ENCODE measurements at places on chromosomes 5 and 9.
A peak's percentile ranks its signal among the peaks of the same experiment; 100 is the strongest.

GRCh38 chr5:6719417-6719816 is 6.2 kb downstream of the TENT4A start:
- DNase-seq, result no peak

DNA sequence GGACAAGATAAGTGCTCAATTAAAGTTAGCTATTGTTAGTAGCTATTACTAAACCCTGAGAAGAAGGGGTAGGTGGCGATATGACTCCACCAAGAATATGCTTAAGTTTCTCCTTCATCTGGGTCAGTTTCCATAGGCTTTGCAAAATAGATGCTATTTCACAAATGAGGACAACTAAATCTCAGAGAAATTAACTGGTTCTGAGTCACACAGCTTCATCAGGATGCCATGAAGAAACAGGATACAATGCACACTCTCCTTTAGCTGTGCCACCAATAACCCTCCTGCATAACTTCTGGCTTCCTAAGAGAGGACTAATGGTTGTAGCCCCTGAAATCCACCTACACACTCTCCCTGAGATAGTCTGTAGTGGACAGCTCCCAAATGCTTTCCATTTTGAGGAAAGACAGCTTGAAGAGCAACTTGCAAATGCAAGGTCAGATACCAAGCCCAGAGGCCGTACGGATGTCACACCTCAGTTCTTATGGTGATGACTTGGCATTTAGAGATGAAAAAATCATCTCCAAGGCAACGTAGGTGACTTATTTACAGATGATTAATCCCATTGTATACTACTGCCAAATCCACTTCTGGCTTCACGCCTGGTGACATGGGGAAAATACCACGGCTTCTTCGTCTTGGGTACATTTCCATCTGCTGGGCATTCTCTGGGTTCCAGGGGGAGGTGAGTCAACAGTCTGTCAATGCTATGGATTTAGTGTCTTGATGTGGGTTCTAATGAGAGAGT is 251.4 kb upstream of the IL12B start:
- DNase-seq, result peak; percentile 52

GRCh38 chr9:18365651-18366050 is 108.3 kb upstream of the ADAMTSL1 start:
- DNase-seq, result no peak

DNA sequence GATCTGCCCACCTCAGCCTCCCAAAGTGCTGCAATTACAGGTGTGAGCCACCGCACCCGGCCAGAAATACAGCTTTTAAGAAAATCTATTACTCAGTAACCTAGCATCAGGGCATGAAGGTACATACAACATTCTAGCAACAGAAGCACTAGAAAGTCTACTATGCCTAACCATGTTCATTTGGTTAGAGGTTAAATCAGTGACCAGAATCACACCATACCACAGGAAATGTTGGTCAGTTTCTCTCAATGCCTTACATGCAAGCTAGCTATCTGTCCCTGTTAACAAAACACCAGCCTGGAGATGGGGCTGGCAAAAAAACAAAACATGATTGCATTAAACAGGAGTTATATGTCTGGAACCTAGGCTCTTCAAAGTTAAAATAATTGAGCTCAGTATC is 104.1 kb downstream of the STRBP start:
- no peak for DNase-seq

GRCh38 chr5:122713041-122713440 is 61.8 kb upstream of the SNX2 start:
- no peak for DNase-seq

DNA sequence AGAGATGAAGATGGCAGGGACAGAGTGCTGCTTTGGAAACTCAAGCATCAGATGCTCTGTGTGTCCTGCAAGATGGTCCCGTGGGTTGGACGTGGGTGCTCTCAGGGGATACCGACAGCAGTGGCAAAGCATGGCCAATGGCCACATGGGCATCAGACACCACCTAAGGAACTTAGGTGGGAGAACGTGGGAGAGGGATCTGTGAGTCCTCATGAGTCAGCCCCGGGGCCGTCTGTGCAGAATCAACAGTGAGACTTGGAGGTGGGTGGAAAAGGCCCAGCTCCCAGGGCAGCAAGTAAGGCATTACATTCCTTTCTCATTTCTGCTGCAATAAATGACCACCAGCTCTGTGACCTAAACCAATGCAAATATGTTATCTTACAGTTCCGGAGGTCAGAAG is 77.0 kb downstream of the RAD23B start:
- no peak for DNase-seq

DNA sequence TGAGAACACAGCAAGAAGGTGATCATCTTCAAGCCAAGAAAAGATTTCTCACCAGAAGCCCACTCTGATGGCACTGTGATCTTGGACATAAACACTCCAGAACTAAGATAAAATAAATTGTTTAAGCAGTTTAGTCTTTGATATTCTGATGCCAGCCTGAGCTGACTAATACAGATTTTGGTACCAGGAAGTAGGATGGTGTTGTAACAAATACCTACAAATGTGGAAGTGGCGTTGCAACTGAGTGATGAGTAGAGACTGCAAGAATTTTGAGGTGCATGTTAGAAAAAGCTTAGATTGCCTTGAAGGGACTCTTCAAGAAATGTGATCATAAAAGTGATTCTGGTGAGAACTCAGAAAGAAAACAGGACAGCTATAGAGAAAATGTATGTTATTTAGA is 592.4 kb upstream of the DAB2 start:
- no peak for DNase-seq

DNA sequence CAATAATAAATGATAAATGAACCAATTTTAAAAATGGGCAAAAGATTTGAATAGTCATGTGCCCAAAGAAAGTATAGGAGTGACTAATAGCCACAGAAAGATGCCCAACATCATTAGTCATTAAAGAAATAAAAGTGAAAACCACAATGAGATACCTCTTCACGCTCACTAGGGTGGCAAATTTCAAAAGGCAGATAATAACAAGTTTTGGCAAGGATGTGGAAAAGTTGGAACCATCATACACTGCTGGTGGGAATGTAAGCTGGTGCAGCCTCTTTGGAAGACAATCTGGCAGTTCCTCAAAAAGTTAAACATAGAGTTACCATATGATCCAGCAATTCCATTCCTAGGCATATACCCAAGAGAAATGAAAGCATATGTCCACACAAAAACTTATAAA is 1819.8 kb downstream of the MAT2B start:
- DNase-seq, result no peak

- DNase-seq, result no peak
These were observed 1.6 kb upstream of the NIPSNAP3A start for GRCh38 chr9:104745852-104746251.

GRCh38 chr5:68255305-68256120 is 40.0 kb downstream of the PIK3R1 start:
- DNase-seq, result no peak

- no peak for DNase-seq
These were observed 25.0 kb upstream of the CAPSL start for GRCh38 chr5:35963381-35963843.

- no peak for DNase-seq
These were observed 37.1 kb downstream of the BARX1 start for GRCh38 chr9:93918061-93918460.

GRCh38 chr9:35340046-35340445 is 149.9 kb upstream of the RUSC2 start:
- DNase-seq, result no peak

DNA sequence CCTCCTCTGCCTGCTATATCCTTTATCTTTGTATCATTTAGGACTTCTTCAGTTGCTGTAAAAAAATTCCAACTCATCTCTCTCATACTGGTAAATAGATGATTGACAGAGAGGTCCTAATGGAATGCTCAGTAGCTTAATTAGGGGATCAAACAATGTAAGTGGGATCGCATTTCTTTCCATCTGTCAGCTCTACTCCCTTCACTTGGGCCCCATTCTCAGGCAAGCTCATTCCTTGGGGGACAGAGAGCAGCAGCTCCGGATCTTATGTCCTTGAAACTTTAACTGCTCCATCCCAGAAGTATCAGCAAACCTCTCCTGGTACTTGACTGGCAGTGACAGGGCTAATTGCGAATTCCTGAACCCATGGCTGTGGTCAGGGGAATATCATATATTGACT is 146.7 kb downstream of the YTHDC2 start:
- DNase-seq, result no peak

DNA sequence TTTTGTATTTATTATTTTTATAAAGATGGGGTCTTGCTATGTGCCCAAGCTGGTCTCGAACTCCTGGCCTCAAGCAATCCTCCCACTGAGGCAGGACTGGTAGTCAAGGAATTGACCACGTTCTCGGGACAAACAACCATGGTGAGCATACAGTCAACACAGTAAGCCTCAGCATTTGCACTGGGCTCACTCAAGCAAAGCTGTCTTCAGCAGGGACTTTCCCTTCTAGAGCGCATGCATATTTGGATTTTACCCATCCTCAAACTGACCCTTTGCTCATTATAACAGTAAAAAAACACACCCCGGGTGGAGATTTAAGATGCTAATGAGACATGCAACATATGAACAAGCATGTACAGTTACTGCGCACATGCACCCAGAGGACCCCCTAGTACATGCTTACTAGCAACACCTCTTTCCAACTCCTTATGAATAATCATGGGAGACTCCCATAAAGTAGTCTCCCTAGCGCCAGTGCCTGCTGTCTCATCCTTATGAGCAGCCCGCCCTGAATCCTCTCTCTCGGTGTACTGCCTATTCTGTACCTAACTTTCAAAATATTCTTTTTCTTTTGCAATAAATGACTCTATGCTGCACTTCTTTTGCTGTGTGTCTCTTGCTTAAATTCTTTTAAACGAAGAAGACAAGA is 41.5 kb downstream of the C5orf22 start:
- no peak for DNase-seq

DNA sequence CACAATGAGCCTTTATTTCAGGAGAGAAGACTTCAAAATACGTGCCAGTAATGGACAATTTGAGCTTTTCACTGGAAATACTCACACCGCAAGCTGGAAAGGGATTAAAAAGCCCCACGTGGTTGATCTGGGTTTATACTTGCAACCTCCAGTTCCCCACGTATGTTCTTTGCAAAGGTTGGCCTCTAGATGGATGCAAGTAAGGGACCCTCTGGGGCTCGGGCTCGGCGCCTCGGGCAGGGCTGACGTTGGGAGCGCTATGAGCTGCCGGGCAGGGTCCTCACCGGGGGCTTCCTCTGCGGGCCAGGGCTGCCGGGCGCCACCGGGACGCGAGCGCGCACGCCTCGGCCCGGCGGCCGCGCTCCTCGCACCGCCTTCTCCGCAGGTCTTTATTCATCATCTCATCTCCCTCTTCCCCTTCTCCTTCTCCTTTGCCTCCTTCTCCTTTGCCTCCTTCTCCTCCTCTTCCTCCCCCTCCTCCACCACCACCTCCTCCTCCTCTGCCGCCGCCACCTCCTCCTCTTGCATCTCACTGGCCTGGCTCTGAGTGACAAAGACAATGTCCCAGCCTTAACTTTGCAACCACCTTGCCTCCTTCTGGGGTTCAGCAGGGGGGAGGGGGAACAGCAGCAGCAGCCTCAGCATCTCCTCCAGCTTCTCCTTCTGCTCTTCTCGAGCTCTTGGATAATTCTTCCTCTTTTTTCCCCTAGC is 701 bp upstream of the ZNF462 start:
- DNase-seq, result peak; percentile 65

GRCh38 chr9:87732756-87733155 is 6.8 kb downstream of the CTSL start:
- no peak for DNase-seq

DNA sequence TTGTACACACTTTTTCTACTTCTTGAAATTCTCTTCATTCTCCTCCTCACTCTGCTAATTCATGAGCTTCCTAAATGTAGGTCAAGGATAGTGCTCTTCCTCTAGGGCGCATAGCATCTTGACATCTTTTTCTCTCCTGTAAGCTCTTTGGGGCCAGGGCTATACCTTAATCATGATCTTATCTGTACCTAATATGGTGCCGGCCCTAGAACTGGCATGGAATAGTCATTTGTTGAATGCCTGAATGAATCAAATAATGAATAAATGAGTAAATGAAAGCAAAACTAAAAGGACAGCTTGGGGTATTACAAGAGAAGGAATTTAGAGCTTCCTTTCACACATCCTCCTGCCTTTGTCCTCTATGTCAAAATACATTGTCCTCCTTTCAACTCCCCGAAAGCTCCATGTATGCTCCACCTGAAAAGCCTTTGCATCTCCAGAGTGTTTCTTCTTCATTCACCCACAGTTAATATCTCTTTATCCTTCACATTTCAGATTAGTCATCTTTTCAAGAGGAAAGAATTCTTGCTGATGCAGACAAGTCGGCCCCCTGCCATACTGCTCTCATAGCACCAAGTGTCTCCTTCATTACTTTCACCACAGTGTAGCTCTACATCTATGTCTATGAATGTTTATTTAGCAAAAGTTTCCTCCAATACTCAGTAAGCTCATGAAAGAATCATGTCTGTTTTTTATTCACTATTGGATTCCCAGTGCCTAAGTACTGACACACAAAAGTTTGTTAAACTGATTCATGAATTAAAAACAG is 16.4 kb upstream of the PPP2R2B start:
- no peak for DNase-seq

DNA sequence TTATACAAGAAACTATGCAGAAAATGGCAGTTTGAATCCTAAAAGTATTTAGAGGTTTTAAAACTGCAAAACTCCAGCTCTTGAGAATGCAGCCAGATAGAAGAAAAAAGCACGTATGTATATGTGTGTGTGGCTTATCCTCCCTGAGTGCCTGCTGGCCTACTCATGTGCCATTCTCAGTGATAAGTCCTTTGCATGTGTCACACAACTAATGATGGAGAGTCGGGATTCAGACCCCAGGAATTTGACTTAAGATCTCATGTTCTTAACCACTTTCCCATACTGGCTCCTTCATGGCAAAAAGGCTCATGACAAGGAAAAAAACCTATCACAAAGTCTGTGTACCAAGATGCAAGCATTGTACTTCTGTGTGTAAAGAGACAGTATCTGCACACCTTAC is 26.6 kb downstream of the SMARCA2 start:
- no peak for DNase-seq

DNA sequence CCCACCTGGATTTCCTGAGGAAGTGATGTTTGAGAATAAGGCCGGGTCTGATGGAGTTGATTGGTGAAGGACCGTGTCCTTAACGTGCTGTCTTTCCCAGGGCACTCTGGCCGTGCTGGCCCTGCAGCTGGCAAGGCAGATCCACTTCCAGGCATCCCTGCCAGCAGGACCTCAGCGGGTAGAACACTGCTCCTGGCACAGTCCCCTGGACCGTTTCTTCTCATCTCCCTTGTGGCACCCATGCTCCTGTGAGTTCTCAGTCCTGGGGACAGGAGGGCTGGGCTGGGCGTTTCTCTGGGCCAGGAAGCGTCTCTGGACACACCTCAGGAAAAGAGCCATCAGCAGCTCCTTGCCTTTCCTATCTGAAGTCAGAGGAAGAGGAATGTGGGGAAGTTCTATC is 4.4 kb downstream of the DELE1 start:
- DNase-seq, result no peak

DNA sequence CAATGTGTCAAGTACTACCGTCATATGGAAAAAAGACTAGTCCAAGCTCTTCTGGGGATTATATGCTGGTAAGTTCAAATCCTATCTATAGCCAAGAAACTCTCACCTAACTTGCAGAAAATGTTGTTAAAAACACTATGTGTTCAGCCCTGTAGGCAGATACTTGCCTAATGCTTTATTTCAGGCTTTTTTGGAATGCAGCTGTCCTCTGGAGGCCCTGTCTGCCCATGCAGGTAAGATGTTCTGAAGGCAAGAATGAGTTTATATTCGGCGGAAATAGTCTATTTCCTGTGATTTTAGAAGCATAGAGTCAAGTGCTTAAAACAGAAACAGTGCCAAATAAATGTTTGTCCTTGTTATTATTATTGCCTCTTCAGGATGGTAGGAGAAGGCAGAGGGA is 34.3 kb upstream of the PPP2R2B start:
- DNase-seq, result no peak

GRCh38 chr5:150774145-150774544 is 4.4 kb upstream of the SMIM3 start:
- no peak for DNase-seq

Measured in NCI-H1092 (cell line).